HT1080 (cell line): ENCODE measurements at places on chromosomes 12 and 14. TPM values are rescaled to one million over a fixed set of nuclear protein-coding genes. Genes with fewer than 3 reads are reported as not detected.

CREBL2 gene
- 25.4 and 26.8 TPM in 2 replicates for total RNA-seq

SLC35F4 gene
- 0.13 and 0.37 TPM in 2 replicates for total RNA-seq

LMNTD1 gene
- not detected in 2 replicates for total RNA-seq

DNA sequence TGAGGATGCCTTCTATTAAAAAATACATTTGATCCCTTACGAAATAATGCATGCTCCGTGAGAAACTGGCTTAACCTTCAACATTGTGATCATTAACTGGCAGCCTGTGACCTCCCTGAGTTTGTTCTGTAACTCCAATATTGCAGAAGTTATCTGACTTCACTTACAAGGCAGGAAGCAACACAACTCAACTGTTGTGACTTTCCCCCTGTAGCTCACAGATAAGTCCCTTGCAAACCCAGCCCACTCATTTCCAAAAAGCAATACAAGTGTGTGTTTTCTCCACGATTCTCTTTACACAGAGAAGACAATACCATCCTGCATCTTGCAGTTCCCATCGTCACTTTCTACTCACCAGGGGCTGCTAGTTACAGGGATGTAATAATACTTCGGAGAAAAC is 304.7 kb upstream of the TMEM132C start:
- no peak for DNase-seq

- DNase-seq: no peak
Observed at GRCh38 chr14:100771121-100771800, 44.6 kb downstream of the DLK1 start.

GRCh38 chr12:111117017-111117416 is 196.6 kb upstream of the MYL2 start:
- no peak for DNase-seq

- DNase-seq: peak; percentile 28
Observed at GRCh38 chr14:34971381-34971780, 11.4 kb upstream of the SRP54 start.

- DNase-seq: no peak
Observed at GRCh38 chr12:132475304-132476037, 14.5 kb upstream of the FBRSL1 start.

- DNase-seq: no peak
Observed at GRCh38 chr14:70415788-70416187, 1.1 kb downstream of the SYNJ2BP start.

- DNase-seq: no peak
Observed at GRCh38 chr12:77167801-77168200, 102.4 kb upstream of the E2F7 start.

DNA sequence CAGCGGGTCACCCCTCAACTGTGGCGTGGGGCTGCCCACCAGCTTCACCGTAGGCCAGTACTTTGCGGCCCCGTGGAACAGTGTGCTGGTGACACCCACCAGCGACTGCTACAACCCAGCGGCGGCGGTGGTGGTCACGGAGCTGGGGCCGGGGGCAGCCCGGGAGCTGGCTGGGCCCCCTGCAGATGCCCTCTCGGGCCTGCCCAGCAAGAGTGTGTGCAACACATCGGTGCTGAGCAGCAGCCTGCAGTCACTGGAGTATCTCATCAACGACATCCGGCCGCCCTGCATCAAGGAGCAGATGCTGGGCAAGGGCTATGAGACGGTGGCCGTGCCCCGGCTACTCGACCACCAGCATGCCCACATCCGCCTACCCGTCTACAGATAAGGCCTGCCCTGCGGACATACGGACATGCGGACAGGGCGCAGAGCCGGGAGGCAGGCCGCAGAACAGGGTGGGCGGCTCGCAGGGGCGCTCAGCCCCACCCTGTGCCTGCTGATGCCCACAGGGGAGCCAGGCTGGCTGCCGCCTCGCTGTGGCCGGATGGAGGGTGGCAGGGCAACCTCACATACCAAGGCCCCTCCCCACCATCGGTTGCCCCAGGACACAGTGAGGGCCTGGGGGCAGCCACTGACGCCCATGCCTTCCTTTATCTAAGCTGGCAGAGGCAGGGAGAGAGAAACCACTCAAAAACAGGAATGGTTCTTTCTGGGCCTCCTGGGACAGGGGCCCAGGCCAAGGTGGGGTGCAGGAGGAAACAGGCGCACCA is 55.5 kb downstream of the FAM222A start:
- no peak for DNase-seq
